ENCODE measurements at places on chromosomes 2 and 18.

DNA sequence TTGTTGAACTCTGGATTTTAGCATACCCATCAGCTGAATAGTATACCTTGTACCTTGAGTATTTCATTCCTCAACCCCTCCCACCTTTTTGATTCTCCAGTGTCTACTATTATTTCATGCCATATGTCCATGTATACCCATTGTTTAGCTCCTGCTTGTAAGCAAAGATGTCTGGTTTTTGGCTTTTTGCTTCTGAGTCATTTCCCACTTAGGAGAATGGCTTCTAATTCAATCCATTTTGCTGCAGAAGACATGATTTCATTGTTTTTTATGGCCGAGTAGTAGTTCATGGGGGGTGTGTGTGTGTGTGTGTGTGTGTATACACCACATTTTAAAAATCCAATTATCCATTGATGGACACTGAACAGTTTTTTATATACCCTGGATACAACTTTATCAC, 24.3 kb upstream of the MOCOS start:
- DNase-seq: no peak

GRCh38 chr18:38801640-38802039, 1236.0 kb upstream of the CELF4 start:
- no peak for DNase-seq

GRCh38 chr2:3025261-3025660, 352.4 kb downstream of the EIPR1 start:
- DNase-seq: no peak

GRCh38 chr2:25373269-25373981, 31.7 kb upstream of the DNMT3A start:
- no peak for DNase-seq

GRCh38 chr2:120482334-120482733, 136.4 kb downstream of the INHBB start:
- DNase-seq: no peak

GRCh38 chr18:75127143-75128021, 81.6 kb downstream of the PTGR3 start:
- peak; percentile 35 for DNase-seq

- DNase-seq: no peak
These were observed 257.2 kb upstream of the THUMPD2 start for GRCh38 chr2:40036241-40036640.

- DNase-seq: no peak
These were observed 15.5 kb downstream of the FAM178B start for GRCh38 chr2:96970910-96971309.

DNA sequence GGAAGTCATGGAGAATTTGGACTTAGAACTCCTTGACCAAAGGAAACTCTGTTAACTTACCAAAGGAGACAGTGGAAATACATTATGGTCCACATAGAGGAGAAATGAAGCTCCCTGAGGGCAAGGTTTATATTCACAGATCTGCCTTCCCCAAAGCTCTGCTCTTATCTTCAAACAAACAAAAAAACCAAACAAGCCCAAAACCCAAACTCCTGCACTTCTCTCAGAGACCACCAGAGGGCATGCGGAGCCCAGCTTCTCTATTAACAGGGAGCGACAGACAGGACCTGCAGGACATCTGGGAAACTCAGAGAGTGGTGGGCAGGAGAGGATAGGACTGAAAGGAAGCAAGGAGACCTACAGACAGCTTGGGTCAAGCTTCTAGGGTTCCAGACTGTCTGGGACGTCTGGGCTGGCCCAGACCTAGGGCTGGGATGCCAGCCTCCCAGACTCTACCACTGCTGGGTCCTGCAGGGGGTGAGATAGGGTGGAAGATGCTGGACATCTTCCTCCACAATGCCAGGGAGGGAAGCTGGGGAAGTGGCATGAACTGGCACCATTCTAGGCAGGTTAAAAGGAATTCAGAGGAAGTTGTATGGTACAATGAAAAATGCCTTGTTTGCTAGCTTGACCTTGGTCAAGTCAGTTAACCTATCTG, 4.0 kb upstream of the WNT10A start:
- no peak for DNase-seq

All from H1 (cell line).